ENCODE measurements at places on chromosomes 2 and 18.

- no peak for DNase-seq
Measured at GRCh38 chr2:172518995-172519394, 36.9 kb upstream of the PDK1 start.

- DNase-seq = no peak
Measured at GRCh38 chr2:165182029-165182428, 21.8 kb downstream of the SCN3A start.

- DNase-seq = peak; percentile 78
Measured at GRCh38 chr2:147345246-147345645, 499.6 kb upstream of the ACVR2A start.

- no peak for DNase-seq
Measured at GRCh38 chr18:56645415-56646016, 5.6 kb upstream of the WDR7 start.

DNA sequence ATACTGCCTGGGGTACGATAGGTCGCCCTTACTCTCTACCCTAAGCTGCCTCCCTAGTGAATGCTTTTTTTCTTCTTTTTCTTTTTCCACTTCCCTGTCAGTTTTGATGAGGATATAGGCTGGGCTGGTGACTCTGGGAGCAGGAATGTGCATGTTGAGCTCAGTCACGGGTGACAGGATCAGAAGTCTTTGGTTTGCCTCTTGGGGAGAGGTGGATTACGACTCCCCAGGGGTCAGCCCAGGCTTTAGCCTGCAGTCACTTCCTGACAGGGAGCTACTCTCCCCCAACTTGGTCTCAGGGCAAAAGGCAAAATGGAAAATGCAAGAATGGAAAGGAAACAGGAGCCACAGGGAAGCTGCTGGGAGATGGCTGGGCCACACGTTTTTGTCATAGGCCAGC lies 57.3 kb downstream of the THNSL2 start:
- DNase-seq = peak; percentile 19

GRCh38 chr2:205166745-205167144 lies 515.6 kb upstream of the NRP2 start:
- peak; percentile 70 for DNase-seq

- peak; percentile 72 for DNase-seq
Measured at GRCh38 chr18:45320724-45321123, 294.6 kb upstream of the SLC14A2 start.

DNA sequence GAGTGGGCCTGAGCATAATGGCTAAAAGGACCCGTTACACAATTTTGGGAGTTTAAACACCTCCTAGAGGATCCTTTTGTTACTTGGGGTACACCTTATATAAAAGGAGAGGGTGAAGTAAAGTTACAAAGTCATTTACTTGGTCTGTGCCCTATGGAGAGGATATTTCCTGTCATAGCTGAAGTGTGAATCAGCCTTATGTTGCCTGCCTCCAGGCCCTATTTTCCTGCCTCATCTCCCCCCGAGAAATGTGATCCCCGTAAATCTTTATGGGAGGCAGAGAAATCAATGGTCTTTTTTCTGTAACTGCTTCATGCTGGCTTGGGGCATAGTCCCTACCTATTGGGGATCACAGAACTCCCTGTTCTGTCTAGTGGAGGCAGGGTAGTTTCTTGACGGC lies 906.6 kb downstream of the DSC3 start:
- no peak for DNase-seq

DNA sequence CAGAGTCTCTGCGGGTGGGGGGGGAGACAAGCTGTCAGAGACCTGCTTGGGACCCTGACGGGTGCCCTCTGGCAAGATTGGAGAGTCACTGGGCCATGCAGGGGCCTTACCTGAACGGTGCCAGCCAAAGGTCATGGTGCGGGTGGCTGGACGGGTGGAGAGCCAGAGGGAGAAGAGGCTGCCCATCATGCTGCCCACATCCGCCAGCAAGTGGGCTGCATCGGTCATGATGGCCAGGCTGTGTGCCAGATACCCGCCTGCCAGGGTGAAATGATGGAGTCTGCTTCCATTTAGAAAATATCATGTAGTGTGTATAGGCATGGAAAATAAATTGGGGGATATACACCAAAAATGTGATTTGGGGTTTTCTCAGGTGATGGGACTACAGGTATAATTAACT lies 4.8 kb downstream of the SLC30A3 start:
- DNase-seq = no peak

DNA sequence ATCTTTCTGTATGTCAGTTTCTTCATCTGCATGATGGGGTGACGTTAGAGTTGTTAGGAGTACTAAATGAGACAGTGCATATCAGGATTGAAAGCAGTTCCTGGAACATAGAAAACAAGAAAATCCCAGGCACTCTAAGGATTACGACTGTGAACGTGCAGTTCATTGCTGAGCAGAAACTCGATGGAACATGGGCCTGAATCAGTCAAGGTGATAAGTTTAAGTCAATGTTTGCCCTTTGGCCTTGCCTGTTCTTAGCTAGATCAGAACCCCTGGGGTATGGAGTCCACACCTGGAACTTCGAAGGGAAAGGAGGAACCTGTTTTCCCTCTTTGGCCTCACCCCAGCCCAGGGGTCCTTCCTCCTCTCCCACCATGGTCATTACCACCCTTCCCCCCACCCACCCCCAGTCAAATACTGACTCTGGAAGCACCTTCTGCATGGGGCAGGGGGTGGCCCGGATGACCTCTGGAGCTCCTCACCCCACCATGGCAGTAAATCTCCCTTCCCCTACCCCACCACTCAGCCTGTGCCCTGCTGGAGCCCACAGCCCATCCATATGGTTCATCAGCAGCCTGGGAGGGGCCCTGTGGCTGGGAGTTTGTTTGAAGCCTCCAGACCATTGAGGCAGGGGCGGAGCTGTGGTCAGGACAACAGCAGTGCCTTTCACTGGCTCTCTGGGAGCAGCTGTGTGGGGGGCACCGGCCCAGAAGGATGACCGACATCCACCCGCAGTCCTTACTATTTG lies 164.1 kb downstream of the SMAD7 start:
- no peak for DNase-seq

DNA sequence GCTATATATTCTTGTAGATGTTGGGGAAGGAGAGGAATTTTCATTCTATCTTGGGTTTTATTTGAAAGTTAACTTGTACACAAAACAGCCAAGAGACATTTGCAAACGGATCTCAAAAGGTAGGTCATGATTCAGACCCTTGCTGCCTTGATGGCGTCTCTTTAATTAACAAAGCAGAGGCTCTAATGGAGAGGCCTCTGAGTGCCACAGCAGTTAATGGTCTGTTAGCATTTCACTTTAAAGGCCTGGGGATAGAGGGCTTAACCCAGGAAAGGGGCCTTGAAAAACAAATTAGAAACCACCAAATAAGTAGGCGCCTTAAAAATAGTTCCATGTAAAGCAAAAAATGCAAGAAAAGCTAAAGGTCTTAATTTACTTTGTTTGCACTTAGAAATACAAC lies 836.9 kb upstream of the CELF4 start:
- DNase-seq = no peak

DNA sequence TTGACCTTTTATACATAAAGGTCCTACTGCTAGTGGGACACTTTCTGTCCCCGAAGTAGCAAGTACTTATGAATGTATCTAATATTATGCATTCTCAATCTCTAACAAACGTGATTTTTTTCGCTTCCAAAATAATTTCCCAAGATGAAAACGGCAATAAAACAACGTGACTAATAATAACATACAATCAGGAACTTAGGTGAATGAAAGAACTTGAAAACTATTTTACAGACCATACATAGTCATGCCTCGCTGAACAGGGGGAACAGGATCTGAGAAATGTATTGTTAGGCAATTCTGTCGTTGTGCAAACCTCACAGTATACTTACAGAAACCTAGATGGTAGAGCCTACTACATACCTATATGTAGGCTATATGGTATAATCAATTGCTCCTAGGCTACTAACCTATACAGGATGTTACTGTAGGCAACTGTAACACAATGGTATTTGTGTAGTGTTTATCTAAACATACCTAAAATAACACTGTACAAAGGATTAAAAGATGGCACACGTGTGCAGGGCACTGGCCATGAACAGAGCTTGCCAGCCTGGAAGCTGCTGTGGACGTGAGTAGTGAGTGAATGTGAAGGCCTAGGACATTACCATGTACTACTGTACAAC lies 2.5 kb downstream of the RTN4 start:
- peak; percentile 53 for DNase-seq

GRCh38 chr2:237581751-237582746 lies 8.5 kb downstream of the RAB17 start:
- peak; percentile 73 for DNase-seq

DNA sequence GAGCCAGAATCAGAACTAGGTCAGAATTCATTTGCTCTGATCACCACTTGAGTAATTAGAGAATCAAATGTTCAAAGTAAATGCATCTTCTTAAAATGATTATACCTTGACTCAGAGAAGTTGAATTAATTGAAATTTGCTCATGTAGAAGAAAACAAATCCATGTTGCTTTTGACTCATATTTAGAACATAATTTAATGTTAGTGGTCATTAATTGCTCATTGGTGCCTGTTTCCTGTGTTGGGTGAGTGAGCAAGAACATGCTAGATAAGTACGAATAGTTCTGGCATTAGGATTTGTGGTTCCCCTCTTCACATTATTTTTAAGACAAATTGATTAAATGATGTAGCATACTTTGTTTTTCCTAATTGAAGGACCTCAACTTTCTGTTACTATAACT lies 19.0 kb downstream of the ACVR2A start:
- DNase-seq = peak; percentile 46

DNA sequence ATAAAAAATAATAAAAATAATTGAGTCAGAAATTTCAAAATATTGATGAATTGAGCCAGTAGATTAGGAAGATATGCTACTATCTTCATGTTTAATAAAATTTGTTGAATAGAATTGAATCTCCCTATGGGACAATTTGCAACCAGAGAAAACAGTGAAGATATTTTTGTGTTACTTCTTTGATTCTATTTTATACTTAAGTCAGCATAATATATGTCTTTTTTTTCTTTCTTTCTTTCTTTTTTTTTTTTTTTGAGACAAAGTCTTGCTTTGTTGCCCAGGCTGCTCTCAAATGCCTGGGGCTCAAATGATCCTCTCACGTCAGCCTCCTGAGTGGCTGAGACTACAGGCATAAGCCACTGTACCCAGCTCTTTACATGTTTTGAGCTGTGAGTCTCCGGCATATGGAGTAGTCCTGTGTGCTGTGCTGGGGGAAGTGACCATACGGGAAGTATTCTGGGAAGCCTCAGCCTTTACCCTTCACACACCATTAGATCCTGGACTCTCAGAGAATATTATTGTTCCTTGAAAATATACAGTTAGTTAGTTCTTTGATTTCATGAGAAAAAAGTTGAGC lies 13.8 kb upstream of the IAH1 start:
- no peak for DNase-seq

GRCh38 chr2:230134496-230135129 lies 65.9 kb upstream of the SLC16A14 start:
- DNase-seq = peak; percentile 80

- DNase-seq = no peak
Measured at GRCh38 chr2:207122651-207123334, 43.0 kb downstream of the KLF7 start.

GRCh38 chr2:8096484-8096883 lies 585.4 kb upstream of the ID2 start:
- no peak for DNase-seq

DNA sequence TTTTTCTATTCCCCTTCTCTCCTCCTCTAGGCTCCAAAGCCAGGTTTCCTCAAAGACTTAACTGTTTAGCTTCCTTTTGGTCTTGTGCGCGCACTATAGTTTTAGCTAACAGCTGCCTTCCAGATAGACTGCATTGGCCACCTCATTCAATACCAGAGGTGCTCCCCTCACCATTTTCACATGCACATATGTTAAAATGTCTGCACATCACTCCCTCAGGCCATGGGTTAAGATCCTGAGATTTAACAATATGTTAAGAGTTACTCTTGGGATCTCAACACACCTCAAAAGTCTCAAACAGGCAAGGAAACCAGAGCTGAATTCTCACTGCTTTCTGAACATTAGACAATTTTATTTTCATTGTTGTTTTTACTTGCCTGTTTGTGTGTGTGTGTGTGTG lies 80.8 kb upstream of the MAP3K20 start:
- DNase-seq = no peak

DNA sequence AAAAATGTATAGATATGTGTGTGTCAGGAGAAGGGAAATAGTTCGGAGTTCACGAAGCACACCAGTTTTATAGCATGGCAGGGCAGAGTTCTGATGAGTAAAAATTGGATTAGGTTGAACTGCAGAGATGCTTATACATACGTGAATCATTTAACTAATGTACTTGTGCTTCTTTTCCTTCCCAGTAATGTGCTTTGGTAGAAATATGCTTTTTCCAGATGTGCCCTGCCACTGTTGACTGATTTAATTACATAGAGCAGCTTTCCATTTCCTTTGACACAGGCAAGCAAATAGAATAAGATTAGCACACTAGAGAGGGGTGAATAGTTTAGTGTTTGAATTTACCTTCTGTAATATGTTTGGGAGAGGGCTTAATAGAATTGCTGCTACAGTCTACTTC lies 28.9 kb upstream of the ARMC9 start:
- peak; percentile 53 for DNase-seq

DNA sequence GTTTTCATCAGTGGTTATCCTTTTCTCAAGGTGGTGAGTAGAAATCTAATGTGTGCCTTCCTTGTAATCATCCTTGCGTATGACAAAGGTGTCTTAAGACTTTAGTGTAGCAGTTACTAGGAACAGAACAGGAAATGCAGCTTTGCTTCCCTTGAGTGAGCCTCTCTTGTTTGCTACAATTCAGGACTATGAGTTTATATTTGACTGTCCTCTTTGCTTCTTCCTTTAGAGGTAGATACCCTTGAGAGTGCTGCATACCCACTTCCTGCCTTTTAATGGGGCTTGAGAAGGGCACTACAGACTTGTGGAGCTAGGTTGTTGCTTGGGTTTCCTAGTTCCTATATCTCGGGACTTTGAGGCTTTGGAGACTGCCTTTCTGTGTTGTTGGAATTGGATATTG lies 3.8 kb downstream of the KCNJ13 start:
- no peak for DNase-seq

GRCh38 chr2:205785507-205786260 lies 103.4 kb downstream of the NRP2 start:
- DNase-seq = no peak

GRCh38 chr2:55601849-55602248 lies 15.6 kb downstream of the PPP4R3B start:
- no peak for DNase-seq

GRCh38 chr18:74230922-74231714 lies 60.6 kb downstream of the CYB5A start:
- DNase-seq = no peak

- peak; percentile 32 for DNase-seq
Measured at GRCh38 chr2:176561706-176562105, 292.5 kb downstream of the MTX2 start.

- no peak for DNase-seq
Measured at GRCh38 chr18:6406910-6407470, 7.7 kb downstream of the L3MBTL4 start.

GRCh38 chr2:170428868-170429267 lies 250.9 kb downstream of the MYO3B start:
- DNase-seq = no peak

All from fibroblast of mammary gland (primary cell).